SK-N-DZ (cell line): ENCODE measurements at places on chromosomes 13 and 19.
A peak's percentile ranks its signal among the peaks of the same experiment; 100 is the strongest.

- no peak for DNase-seq
Observed at GRCh38 chr13:36332986-36333385, 13.2 kb downstream of the SPART start.

DNA sequence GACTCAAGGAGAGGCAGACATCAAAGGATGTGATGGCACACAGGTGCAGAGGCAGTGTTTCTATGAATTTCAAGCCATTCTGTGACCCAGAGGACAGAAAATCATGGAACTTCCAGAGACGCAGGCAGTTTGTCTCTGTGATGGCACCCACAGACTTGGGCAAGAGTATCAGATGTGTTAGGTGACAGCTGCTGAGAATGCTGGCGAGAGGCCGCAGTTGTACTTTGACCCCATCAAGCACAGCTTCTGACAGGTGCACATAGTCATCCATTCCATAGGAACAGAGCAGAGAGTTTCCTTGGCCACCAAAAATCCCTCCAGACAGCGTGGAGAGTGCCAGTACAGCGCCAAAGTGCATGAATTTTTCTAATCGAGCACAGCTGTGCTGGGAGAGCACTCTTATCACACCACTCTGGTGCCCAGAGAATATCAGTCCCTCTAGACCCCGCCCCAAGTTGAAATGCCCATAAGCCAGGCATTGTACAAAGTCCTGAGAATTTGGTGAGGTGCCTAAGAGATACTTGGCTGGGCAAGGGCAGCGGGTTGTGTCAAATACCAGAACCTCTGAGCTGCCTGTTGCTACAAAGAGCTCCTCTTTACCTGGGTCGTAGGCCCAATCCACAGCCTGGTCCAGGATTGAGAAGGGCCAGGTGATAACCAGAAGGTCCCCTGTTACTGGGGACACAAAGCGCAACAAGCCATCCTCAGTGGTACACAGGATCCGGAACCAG is 12.4 kb downstream of the WDR87 start:
- no peak for DNase-seq

DNA sequence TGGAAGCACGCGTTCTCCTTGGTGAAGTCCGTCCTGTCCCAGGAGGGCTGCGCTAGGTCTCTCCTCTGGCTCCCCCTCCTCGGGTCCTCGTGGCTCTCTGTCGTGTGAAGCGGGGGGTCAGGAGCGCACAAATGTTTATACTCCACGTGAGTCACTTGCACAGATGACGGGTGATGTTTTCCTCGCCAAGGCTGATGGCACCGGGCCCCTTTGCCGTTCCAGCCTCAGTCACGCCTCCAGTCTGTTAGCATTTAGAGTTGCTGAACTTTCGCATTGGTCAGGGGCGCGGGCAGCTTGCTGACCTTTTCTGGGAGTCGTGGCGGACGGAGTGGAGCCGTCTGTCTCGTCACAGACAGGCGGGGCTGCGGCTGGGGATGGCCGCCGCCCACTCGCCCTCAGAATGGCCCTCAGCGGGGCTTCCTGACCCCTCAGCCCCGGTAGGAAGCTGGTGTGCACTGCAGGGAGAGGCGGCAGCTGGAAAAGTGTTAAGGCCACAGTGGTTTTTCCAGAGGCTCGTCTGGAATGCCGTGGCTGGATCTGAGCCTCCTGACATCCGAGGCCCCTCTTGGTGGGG is 13.7 kb downstream of the KLHL26 start:
- DNase-seq: no peak

DNA sequence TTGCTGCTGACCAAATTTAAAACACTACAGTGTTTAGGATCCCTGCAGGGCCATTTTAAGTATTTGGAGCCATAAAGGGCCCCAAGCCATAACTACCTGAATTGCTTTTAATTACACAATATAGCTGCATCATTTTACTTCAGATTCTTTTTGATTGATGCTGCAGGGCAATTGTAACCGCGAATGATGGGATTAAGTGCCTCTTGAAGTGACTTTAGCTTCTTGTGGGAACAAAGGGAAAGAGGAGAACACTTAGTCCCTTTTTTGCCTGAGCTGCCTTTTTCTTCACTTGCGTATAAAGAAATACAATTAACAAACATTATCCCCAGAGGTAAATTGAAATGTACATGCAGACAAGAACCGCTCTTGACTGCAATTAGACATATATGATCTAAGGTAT is 228.5 kb downstream of the ZIC5 start:
- DNase-seq: no peak

DNA sequence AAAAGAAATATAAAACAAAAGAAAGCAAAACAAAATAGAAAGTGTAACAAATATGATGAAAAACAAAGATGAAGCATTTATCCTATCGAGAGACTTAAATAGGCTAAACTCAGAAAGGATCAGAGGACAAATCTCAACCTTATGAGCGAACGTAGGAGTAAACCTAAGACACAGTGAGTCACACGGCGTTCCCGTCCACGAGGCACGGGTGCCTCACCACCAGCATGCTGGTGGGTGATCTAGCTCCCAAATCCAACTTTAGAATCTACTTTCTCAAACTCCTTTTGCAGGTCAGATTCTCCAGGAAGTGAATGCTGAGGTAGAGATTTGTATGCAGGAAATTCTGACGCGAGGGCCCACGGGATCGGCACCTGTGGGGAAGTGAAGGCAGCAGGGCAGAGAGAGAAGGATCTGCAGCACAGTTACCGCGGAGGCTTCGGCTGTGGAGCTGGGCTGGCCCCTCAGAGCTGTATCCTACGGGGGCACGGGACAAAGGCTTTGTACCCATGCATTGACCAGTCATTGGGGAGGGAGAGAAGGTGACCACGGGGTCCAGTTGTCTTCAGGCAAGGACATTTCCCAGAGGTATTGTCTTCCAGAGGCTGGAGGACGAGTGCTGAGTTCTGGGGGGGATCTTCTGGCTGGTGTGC is 7.5 kb upstream of the MIER2 start:
- DNase-seq: no peak

- DNase-seq: no peak
Observed at GRCh38 chr13:78611040-78611439, 7.7 kb upstream of the POU4F1 start.

DNA sequence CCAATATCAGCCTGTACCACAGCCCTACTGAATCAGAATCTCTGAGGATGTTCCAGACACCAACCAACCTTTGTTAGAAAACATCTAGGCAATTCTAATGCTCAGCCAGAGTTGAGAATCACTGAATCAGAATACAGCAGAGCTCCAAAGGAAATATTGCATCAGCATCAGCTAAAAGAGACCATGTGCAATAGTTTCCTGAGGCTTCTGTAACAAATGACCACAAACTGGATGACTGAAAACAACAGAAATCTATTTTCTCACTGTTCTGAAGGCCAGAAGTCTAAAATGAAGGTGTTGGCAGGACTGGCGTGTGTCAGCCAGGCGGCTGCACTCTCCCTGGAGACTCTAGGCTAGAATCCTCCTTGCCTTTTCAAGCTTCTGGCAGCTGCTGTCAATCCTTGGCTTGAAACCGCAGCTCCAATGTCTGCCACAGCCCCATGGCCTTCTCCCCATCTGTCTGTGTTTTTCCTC is 1.2 kb upstream of the DCT start:
- peak; percentile 58 for DNase-seq

- no peak for DNase-seq
Observed at GRCh38 chr13:99433543-99434075, 67.7 kb upstream of the TM9SF2 start.

GRCh38 chr13:32115066-32115465 is 83.5 kb downstream of the FRY start:
- no peak for DNase-seq

GRCh38 chr13:59607780-59608233 is 555.9 kb downstream of the DIAPH3 start:
- no peak for DNase-seq

GRCh38 chr13:37775871-37776270 is 93.7 kb downstream of the TRPC4 start:
- DNase-seq: no peak

DNA sequence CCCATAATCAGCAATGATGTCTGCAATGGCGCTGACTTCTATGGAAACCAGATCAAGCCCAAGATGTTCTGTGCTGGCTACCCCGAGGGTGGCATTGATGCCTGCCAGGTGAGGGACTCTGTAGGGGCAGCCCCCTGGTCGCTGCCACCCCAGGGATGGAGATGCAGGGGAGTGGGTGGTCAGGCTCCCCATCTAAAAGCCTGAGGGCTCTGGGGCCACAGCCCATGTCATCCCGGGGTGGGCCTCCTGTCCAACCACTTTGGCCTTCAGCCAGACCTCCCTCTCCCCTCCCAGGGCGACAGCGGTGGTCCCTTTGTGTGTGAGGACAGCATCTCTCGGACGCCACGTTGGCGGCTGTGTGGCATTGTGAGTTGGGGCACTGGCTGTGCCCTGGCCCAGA is 24.1 kb downstream of the HPN start:
- DNase-seq: no peak

DNA sequence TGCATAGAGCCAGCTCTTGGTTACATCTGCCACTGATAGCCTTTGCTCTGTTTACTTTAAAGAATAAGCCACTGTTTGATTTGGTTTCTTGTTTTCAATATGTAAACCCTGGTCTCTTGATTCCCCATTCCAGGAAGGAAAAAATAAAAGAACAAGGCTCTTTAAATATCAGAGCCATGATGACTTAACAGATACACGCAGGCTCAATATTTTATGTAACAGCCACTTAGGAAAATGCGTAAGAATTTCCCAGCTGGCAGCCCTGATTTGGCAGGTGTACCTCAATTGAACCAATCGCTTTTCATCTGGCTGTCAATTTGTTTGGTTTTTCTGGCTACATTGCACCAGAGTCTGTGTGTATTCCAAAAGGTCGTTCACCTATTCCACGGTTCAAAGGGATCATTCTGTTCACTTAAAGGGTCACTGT is 65.6 kb downstream of the IRS2 start:
- no peak for DNase-seq

GRCh38 chr13:110217085-110217484 is 89.9 kb downstream of the COL4A1 start:
- no peak for DNase-seq

- DNase-seq: no peak
Observed at GRCh38 chr13:42561752-42562467, 12.0 kb upstream of the TNFSF11 start.

DNA sequence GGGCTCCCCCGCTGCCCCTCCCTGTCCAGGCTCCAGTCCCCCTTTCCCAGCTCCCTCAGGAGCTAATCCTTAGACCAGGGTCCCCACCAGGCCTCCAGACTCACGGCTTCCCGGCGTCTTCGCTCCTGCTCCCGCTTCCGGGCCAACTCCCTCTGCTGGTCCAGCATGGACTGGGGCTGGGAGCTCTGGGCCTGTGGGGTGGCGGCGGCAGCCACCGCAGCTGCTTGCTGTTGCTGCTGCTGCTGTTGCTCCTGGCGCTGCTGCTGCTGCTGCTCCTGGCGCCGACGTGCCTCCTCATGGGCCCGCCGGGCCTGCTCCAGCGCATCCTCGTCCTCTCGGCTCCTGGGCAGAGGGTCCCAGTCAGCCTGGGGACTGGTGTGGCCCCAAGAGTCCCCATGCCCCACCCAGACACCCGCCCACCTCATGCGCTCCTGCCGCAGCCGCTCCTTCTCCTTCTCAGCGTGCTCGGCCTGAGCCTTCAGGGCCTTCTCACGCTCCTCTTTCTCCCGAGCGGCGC is 6.4 kb upstream of the EPHX3 start:
- DNase-seq: no peak

- DNase-seq: no peak
Observed at GRCh38 chr13:74571811-74572210, 437.6 kb upstream of the KLF12 start.
